ENCODE measurements at places on chromosomes 7 and 10.

DNA sequence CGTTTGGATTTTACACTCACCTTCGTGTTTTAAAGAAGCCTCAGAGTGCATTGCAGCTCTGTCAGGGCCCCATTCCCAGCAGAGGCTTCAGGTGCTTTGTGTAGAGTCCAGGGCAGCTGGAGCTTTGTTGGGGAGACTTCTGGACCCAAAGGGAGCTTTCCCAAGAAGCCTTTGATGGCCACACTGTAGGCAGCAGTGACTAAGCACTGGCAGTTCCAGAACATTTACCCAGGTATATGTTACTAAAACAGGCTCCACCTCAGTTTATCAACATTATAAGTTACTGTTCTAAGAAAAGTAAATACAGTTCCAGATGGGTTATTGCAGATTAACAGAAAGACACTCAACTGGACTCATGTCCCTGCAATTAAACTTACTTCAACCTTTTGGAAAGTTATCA, 66.8 kb downstream of the LANCL2 start:
- DNase-seq = no peak

- DNase-seq = no peak
Observed at GRCh38 chr10:129531195-129531968, 64.3 kb downstream of the MGMT start.

DNA sequence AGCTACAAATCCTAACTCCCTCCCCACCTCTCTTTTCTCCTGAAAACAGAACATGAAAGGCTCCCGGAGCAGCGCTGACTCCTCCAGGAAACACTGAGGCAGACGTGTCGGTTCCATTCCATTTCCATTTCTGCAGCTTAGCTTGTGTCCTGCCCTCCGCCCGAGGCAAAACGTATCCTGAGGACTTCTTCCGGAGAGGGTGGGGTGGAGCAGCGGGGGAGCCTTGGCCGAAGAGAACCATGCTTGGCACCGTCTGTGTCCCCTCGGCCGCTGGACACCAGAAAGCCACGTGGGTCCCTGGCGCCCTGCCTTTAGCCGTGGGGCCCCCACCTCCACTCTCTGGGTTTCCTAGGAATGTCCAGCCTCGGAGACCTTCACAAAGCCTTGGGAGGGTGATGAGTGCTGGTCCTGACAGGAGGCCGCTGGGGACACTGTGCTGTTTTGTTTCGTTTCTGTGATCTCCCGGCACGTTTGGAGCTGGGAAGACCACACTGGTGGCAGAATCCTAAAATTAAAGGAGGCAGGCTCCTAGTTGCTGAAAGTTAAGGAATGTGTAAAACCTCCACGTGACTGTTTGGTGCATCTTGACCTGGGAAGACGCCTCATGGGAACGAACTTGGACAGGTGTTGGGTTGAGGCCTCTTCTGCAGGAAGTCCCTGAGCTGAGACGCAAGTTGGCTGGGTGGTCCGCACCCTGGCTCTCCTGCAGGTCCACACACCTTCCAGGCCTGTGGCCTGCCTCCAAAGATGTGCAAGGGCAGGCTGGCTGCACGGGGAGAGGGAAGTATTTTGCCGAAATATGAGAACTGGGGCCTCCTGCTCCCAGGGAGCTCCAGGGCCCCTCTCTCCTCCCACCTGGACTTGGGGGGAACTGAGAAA, 30.4 kb downstream of the PFKFB3 start:
- no peak for DNase-seq

DNA sequence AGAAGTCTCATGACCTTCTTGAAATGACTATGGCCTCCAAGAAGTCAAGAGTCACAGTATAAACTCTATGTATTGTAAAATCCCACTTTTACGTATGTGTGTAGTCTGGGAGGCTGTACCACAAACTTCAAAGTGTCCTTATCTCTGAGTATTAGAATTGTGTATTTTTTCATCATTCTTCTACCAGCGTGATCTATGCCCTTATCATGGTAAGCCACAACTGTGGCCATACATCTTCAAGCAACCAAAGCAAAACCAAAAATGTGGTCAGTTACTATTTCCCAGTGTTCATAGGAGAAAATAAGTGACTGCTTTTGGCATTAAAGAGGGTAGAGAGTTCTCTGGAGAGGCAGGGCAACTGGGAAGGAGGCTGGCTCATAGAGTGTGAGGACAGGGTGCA, 42.8 kb downstream of the SPOCK2 start:
- DNase-seq = no peak
